ENCODE measurements at places on chromosomes 13 and 19. TPM values are rescaled to one million over a fixed set of nuclear protein-coding genes. Genes with fewer than 3 reads are reported as not detected.

Gene ZIC2
- total RNA-seq: not detected

Gene KISS1R
- total RNA-seq: not detected

Gene PSG7
- not detected for total RNA-seq

Gene BTBD2
- total RNA-seq: 51.7 TPM

Gene ACP5
- total RNA-seq: 8.8 TPM
